ENCODE measurements at places on chromosomes 3 and 15. TPM values are rescaled to one million over a fixed set of nuclear protein-coding genes. Genes with fewer than 3 reads are reported as not detected.

PLA2G4E gene
- not detected for total RNA-seq

SAMMSON gene
- total RNA-seq: not detected

AQP9 gene
- total RNA-seq: 0.90 TPM

ARPIN gene
- not detected for total RNA-seq

NMNAT3 gene
- total RNA-seq: 5.0 TPM

RSRC1 gene
- total RNA-seq: 38.7 TPM

KLHL40 gene
- not detected for total RNA-seq

NPAP1 gene
- total RNA-seq: not detected

TUSC7 gene
- total RNA-seq: not detected

GOLGA8S gene
- total RNA-seq: 2.4 TPM

GRK7 gene
- total RNA-seq: not detected

TSEN2 gene
- 12.9 TPM for total RNA-seq

CLASP2 gene
- total RNA-seq: 73.8 TPM

PRICKLE2 gene
- 0.59 TPM for total RNA-seq

HACD2 gene
- total RNA-seq: 23.1 TPM

DAZL gene
- total RNA-seq: not detected

SAMD7 gene
- total RNA-seq: not detected

SCAANT1 gene
- total RNA-seq: not detected

ABHD17C gene
- 4.5 TPM for total RNA-seq

CYP19A1 gene
- total RNA-seq: not detected

RARB gene
- total RNA-seq: not detected

RNF123 gene
- total RNA-seq: 67.9 TPM

CMTM8 gene
- total RNA-seq: 0.48 TPM

HYAL3 gene
- 5.6 TPM for total RNA-seq

TM4SF18 gene
- total RNA-seq: not detected
